NCI-H1436 (cell line): ENCODE measurements at places on chromosomes 11 and 22.

DNA sequence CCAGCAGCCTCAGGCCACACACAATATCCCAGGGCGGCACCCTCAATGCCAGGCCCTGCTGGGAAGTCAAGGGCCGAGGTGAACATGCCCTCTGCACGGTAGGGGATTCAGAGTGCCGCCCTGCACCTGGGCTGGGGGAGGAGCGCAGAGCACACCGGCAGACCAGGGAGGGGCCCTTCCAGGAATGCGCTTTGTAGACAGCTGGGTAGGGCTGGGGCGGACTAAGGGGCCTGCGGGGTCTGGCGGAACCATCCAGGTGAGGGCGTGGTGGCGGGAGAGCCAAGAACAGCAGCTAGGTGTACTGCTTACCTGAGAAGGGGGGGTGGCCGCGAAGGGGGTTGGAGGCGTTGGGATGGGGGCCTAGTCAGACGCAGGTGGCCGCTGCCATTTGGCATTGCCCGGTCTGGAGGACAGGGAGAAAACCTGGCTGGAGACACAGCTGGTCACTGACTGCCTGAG is 26.0 kb downstream of the DUSP8 start:
- no peak for DNase-seq

- DNase-seq = peak; percentile 75
Observed at GRCh38 chr11:65506772-65507505, 8.1 kb downstream of the MALAT1 start.

GRCh38 chr11:99781074-99781473 is 760.3 kb downstream of the CNTN5 start:
- DNase-seq = no peak

GRCh38 chr11:46983598-46983997 is 47.0 kb downstream of the CSTPP1 start:
- no peak for DNase-seq

- peak; percentile 88 for DNase-seq
Observed at GRCh38 chr22:45009606-45010531, at the start of gene PHF21B. Gene PHF21B, minus strand, starts transcription at chr22:45010005. Its CDS starts 456 bp downstream, at chr22:45009549.

GRCh38 chr11:100785148-100785983 is 98.3 kb downstream of the ARHGAP42 start:
- no peak for DNase-seq

- DNase-seq = no peak
Observed at GRCh38 chr11:88377646-88378045, 40.1 kb upstream of the CTSC start.

DNA sequence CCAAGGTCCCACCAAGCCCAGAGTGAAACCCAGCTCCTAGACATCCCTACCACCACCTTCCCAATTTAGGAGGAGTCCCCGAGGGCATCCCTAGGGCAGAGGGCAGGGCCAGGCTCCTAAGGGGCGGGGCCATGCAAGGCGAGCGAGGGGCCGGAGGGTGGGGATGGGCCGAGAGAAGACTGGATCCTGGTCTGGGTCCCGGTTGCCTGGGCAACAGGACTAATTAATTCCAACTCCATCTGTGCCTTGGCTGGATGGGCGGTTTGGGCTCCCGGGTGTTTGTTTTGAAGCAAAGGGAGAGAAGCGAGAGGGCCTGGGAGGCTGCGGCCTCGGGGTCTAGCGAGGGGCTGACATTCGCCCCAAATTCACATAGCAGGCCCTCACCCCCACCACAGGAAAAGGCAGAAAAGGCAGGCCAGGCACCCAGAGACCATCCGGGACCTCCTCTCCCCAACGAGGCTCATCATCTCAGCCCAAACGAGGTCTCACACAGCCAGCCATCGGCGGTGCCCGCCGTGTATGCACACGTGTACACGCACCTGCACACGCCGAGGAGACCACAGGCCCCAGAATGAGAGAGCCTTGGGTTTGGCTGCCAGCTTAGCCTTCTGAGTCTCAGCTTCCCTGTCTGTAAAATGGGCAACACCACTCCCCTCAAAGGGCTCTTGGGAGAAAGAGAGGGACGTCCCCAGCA is 23.9 kb downstream of the ELFN2 start:
- no peak for DNase-seq

- no peak for DNase-seq
Observed at GRCh38 chr22:37578002-37578401, 1.9 kb downstream of the LGALS2 start.

GRCh38 chr11:31783252-31783651 is 27.9 kb downstream of the PAX6 start:
- no peak for DNase-seq

GRCh38 chr11:2180789-2181370 is 9.3 kb upstream of the TH start:
- no peak for DNase-seq

DNA sequence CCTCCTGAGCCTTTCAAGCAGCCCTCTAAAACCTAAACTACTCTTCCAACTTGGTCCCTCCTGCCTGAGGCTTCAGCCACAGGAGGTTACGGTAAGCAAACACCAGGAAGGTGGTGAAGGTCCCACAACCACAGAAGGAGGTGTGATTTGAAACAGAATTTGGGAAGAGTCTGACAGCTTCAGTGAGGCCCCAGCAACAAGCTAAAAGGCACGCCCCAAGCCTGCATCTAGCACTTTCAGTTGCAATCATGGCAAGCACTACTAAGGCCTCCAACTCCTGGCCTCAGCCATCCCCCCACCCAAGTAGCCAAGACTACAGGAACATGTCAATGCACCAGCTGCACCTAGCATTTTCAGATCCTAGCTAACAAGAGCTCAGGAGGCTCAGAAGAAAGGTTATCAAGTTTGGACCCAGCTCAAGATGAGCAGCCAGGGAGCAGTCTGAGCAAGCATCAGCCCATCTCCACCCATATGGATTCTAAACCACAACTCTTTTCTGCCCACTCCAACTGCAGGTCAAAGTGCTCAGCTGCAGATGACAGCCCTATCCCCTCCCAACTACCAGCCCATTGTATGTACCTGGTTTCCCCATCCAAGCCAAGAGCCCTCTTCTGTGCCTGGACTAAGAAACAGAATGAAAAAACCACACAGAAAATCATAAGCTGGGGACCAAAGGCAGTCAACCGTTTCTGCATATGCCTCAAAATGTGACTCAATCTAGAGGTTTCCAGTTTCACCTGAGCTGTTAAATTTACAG is 10.4 kb upstream of the AHNAK start:
- no peak for DNase-seq

DNA sequence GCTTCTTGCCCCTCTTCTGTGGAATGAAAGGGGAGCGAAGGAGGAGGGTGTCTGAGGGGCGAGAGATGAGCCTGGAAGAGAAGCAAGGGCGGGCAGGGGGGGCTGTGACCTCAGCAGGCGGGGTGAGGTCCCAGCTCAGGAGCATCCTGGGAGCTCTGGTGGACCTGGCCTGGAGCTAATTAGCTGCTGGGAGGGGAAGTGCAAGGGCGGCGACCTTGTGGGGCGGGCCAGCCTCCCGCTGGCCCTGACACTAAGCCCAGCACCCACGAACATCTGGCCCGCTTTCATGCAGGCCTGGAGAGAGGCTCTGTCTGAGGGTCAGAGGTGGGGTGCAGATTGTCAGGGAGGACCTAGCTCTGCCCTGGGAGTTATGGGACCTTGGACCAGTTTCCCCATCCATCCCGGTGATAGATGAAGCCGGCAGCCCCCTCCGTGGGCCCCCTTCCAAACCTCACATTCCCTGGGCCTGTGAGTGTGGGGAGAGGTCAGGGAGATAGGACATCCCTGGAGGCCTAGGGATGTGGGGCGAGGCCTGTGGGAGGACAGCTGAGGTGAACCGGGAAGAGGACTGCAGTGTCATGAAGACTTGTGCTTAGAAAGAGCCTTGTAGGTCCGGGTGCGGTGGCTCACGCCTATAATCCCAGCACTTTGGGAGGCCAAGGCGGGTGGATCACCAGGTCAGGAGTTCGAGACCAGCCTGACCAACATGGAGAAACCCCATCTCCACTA is 28.5 kb upstream of the CD82 start:
- DNase-seq = no peak

DNA sequence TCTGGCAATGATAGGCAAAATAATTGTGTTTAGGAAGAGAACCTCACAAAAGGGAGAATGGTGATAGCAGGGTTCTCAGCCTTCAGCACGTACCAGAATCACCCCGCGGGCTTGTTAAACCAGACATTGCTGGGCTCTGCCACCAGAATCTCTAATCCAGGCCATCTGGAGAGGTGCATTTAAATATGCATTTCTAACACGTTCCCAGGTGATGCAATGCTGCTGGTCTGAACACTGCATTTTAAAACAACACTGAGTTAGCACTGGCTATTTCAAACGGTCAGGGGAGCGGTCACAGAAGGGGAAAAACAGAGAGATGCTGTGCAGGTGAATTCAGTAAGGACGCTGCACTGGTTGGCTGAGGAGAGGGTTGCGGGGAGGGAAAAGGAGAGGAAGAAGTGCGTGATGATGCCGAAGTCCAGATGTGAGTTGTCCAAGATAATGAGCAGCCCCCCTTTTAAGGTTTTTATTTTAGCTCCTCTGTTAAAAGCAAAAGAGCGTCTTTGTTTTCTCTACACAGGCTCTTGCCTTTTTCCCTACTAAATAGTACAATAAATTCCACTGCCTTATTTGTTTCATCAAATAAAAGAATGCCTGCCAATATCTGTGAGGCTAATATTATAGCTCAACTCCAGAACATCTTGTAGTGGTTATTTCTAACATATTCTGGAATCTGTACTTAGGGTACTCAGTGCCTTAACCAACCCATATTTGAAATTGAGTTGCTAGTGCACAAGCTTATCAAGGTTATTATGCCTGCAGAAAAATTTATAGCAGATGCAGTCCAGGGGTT is 109.6 kb upstream of the POU2AF2 start:
- no peak for DNase-seq

DNA sequence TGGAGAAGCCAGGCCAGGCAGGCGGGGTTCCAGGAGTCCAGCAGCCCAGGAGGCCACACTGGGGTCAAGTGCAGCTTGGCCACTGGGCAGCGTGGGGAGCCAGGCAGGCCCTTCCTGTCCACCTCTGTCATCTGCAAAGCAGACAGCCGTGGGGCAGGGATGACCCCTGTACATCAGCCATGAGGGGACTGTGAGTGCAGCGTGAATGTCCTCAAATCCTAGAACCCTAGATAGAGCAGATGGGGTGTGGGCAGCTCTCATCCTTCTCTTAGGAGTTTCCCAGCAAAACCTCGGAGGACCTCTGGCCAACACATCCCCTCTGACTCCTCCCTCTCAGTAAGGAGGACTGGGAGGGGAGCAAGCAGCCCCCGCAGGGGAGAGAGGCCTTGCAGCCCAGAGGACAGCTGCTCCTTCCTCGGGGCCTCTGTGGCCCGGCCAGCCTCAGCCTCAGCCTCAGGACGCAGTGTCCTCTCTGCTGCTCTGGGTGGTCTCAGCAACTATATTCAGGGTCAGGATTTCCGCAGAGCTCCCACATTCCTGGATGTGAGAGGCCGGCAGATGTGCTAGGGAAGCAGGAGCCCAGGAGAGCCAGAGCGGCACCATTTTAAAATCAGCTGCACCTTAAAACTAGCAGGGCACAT is 820.5 kb downstream of the BRD1 start:
- no peak for DNase-seq

DNA sequence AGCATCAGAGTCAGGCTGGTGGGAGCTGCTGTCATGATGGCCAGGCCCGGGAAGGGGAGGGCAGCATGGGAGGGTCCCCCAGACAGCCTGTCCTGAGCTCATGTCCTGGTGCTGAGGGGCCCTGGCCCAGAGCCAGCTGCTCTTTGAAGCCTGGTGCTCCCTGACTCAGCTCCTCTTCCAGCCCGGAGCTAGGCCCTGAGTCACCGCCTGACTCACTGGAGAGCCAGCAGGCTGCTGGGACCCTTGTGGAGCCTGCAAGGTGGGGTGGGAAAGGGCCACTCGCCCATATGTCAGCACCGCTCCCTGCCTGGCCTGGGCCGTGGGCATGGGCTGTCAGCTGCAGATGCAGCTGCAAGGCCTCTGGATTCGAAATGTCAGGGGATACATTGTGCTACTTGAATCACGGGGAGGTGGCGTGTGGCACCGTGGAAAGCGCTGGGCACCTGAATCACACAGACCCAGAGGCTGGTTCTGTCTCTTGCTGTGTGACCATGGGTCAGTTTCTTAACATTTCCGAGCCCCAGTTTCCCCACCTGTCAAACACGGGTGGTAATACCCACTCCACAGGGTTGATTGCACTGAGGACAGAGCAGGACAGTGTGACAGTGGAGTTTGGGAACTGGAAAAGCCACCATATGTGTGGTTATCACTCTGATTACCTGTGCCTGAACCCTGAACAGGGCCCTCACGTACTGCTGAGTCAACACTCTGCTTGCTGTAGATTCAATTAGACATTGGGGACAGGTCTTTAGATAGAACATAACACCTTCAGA is 4.4 kb downstream of the CACNA1I start:
- DNase-seq = no peak

- no peak for DNase-seq
Observed at GRCh38 chr11:68293708-68294107, 18.7 kb upstream of the LRP5 start.

DNA sequence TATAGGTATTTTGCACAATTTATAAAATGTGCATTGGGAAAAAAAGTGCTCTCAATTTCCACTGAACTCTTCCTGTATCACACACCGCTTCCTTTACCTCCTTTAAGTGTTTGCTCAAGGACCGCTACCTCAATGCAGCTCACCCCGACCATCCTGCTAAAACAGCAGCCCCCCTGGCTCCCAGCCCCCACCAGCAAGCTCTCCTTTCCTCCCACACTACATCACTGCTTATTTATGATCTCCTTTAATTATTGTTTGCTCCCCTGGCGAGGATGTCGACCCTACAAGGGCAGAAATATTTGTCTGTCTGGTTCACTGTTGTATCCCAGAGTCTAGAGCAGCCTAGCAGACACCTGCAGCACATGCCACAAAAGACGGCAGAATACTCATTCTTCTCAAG is 10.0 kb downstream of the SHANK2 start:
- no peak for DNase-seq

DNA sequence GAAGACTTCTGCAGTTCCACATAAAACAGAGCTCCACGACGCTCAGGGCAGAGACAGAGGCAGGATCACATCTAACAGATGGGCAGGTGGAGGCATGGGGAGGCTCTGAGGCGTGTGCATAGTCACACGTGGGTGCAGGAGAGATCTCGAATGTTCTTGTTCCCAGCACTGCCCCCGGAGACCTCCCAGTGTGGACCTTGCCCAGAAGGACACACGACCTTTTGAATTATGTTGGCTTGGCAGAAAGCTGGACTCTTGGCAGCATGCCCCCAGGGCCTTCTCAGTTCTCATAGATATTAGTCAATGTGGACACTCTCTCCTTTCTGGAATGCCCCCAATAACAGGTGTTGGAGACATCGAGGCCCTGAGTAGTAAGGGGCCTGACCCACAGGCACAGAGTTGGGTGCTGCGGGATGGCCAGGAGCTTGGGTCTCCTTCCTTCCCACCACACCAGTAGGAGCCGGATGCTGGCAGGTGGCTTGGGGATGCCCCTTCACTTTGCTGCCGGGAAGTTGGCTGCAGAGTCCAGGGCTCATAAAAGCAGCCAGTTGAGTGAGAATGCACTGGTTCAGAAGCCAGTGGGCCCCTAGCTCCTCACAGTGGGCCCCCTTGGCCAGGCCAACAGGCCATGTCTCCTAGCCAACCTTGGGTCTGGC is 12.1 kb downstream of the MYEOV start:
- DNase-seq = no peak

GRCh38 chr22:25131198-25131887 is 68.3 kb upstream of the CRYBB3 start:
- DNase-seq = no peak

- no peak for DNase-seq
Observed at GRCh38 chr11:94882931-94883330, 90.4 kb downstream of the CWC15 start.

GRCh38 chr11:61325649-61326414 is 7.1 kb downstream of the DDB1 start:
- DNase-seq = no peak
